ENCODE measurements at places on chromosomes 12 and 14.

DNA sequence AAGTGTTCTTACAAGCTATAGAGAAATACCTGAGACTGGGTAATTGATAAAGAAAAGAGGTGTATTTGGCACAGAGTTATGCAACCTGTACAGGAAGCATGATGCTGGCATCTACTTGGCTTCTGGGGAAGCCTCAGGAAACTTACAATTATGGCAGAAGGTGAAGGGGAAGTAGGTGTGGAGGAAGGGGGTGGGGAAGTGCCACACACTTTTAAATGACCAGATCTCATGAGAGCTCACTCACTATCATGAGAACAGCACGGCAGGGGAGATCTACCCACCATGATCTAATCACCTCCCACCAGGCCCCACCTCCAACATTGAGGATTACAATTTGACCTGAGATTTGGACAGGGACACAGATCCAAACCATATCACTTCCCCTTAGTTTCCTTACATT lies 32.8 kb downstream of the TSHR start:
- no peak for DNase-seq

GRCh38 chr14:100566119-100566518 lies 21.1 kb downstream of the BEGAIN start:
- DNase-seq: no peak

DNA sequence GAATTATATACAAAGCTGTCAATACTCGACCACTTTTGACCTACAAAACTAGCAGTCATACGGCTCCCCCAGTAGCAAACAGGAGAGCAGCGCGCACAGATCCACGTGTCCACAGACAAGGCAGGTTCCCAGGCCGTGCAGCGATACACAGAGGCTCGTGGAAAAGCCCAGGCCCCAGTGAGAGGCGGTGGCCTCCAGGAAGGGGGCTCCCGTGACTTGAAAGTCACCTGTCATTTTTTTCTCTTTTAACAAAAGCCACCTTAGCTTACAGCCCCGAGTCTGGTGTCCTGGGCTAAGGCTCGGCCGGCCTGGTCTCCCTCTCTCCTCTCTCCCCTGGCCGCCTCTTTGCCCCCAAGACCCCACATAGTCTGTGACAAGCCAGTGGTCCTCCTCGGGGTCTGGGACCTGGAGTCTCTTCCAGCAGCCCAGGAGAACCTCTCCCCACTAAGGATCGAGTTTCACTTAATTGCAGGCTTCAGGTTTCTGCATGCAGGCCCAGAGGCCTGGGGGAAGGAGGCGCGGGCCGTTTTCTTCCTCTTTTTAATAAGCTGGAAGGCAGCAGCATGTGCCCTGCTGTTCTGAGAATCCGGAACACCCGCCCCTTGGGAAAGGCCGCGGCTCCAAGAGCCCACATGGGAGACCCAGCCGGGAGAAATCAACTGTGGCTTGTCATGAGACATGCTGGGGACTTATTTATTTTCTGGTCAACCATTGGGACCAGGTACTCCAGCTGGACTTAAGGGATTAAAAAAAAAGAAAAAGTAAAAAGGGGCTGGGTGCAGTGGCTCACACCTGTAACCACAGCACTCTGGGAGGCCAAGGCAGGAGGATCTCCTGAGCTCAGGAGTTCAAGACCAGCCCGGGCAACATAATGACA lies 15.9 kb downstream of the NCOR2 start:
- DNase-seq: no peak

DNA sequence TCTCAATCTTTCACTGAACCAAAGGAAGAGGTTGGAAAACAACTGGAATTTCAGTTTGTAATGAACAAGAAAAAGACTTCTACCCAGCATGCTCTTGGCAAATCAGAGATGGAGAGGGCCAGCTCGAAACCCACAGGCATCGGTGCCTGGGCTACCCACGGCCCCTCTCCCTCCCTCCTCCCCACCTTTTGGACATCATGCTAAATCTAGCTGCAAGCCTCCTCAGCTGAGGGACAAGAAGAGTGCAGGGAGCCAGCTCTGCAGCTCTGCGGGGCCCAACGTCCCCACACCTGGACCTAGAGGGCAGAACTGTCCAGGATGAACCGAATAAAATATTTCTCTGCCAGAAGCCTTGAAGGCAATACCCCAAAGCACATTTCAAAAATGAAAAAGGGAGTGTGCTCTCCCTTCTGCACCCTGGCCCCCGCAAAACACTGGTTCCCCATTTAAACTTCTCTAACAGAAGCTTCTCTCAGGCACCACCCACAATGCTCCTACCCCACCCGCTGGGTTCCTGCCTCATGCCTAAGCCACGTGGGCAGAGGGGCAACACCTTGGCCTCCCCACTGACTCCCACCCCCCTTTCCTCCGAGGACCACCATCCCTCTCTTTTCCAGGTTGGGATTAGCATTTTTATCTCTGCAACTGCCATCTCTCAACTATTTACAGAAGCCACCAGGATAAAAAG lies 8.2 kb downstream of the CAMKK2 start:
- no peak for DNase-seq

- DNase-seq: no peak
These were observed 38.5 kb upstream of the FRS2 start for GRCh38 chr12:69431591-69432222.

- DNase-seq: no peak
These were observed 21.1 kb downstream of the GSC start for GRCh38 chr14:94748667-94749347.

- DNase-seq: no peak
These were observed at the start of gene KERA for GRCh38 chr12:91057368-91058165. Gene KERA, minus strand, starts transcription at chr12:91058024. Its CDS starts 1,743 bp downstream, at chr12:91056281.

GRCh38 chr12:91965781-91966180 lies 179.9 kb downstream of the BTG1 start:
- DNase-seq: no peak

GRCh38 chr14:74985028-74985310 lies 17.8 kb upstream of the EIF2B2 start:
- no peak for DNase-seq

GRCh38 chr14:99073431-99073830 lies 198.6 kb downstream of the BCL11B start:
- no peak for DNase-seq

- no peak for DNase-seq
These were observed 29.5 kb upstream of the CLMN start for GRCh38 chr14:95349241-95349640.

- no peak for DNase-seq
These were observed 222.6 kb downstream of the RGS6 start for GRCh38 chr14:72154645-72155378.

DNA sequence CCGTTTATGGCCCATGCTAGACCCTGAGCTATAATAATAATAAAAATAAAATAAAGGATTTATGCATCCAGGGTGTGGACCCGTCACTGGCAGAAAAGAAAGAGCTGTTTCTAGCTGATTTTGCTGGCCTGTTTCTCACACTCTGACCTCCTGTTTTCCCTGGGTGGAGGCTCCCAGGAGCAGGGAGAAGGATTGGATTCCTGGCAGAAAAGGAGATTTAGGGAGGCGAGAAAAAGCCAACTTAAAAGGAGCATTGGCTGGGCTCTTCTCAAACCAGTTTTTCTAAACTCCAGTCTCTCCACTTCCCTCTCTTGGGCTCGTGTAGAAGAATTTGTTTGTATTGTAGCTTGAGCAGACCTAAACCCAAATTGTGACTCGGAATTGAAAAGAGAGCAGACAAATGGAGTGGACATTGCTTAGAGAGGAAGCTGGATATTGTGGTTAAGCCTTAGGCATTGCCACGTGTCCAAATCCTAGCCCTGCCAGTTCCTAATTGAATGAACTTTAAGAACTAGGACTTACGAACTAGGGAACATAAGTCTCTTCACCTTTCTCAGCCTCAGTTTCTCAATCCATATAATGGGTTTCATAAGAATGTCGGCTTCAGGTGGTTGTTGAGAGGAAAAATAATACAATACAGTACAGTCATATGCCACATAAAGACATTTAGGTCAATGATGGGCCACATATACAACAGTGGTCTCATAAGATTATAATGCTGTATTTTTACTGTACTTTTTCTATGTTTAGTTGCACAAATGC lies 14.4 kb upstream of the TBX5 start:
- no peak for DNase-seq

DNA sequence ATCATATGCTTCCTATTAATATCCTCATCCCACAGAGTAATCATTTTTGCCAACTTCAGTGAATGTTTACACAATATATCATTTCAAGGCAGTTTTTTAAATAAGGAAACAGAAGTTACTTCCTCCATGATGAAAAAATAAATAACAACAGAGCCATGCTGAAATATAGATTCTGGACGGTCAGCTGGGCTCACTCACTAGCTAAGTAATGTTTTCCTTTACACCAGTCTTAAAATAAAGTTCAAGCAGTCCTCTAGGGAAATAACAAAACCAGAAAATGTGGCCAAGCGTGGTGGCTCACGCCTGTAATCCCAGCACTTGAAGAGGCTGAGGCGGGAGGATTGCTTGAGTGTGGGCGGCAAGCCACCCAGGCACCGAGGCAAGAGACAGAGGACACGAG lies 28.7 kb downstream of the AICDA start:
- DNase-seq: no peak

- no peak for DNase-seq
These were observed 904 bp upstream of the MAP4K5 start for GRCh38 chr14:50533241-50533705.

- no peak for DNase-seq
These were observed 67.3 kb downstream of the GSC start for GRCh38 chr14:94702629-94703028.

DNA sequence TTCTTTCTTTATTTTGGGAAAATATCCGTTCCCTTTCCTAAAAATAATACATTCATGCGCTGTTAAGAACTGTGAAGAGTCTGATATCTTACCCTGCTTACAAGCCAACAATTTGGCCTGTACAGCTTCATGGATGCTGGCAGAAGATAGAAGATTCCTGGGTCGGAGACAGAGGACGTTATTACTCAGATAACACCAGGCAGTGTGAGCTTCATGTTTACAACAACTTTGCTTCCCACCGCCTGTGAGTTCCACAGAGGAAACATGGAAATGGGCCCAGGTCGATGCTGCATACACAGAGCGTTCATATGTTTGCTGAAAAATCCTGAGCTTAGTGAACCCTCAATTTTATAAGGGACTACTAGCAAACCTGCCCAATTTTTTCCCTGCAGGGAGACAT lies 705.6 kb upstream of the SEL1L start:
- no peak for DNase-seq

DNA sequence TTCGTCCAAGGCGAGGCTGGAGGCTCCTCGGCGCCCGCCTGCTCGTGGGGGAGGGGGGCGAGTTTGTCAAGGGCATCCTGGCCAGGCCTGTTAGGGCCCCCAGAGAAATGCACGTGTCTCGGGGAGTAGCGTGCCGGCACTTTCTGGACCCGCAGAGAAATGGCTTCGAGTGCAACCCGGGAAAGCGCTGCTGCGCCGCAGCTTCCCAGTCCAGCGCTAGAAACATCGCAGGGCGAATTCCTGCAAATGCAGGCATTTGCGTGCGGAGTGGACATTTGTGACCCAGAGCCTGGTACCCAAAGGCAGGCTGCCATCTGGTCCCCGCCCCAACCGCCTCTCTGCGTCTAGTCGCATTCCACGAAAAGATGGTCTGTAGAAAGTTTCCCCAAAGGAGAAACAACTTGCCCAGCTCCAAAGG lies 756 bp downstream of the LGR5 start:
- DNase-seq: no peak

DNA sequence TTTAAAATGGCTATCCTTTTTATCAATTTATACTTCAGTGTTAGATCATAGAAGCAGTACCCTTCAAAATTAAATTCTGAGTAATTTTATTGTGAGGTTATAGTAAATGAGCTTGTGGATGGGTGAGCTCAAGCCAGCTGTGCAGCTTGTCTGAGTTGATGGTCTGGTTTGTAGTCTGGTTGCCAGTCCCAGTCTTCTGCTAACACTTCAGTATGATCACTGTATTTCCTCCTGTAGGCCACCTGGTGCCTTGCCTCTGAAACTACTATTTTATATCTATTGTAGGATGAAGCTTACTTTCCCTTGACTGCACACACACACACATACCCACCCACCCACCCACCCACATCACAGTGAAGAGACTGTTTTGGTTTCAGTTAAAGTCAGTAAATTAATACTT lies 496.4 kb downstream of the PCNX1 start:
- DNase-seq: no peak

DNA sequence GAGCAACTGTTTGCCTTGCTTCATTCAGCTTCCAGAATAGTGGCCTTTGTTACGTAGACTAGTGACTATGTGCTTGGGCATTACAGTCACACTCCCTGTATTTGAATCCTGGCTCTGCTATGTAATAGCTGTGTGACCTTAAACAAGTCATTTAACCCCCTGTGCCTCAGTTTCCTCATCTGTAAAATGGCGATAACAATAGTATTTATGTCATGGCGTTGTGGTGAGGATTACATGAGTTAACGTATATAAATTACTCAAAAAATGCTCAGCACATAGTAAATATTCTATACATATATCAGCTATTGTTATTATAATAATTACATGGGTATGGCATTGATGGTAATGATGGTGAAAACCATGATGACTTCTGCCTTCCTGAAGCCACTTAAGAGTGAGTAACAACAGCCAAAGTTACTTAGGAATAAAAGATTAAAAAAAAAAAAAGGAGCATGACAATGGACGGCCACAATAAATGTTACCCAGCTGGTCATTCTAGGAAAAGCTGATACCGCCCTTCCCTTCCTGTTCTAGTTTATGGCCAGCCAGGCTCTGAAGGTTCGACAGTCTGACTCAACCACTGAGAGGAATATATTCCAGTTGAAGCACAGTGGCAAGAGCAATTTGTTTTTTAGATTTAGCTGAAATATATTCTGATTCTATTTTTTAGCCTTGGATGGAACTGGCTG lies 9.9 kb upstream of the ADIPOR2 start:
- DNase-seq: no peak

DNA sequence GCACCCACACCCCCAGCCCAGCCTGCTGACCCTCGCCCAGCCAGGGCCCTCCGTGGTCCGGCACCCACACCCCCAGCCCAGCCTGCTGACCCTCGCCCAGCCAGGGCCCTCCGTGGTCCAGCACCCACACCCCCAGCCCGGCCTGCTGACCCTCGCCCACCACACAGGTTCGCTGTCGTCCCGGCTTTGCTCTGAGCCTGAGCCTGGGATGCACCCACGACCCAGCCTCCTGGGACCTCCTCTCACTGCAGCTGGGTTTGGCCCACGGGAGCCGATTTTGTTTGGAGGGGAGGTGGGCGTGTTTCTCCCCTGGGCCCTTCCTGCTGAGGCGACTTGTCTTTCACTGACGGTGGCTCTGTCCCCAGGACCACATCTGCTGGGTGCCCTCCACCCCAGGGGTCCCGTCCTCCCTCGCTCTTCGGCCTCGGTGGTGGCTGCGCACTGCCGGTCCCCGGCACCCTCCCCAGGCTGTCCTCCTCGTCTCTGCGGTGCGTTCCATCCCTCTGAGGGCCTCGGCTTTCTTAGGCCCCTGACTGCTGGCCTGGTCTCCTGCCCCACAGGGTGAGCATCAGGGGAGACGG lies 83.8 kb downstream of the GALNT9 start:
- no peak for DNase-seq

DNA sequence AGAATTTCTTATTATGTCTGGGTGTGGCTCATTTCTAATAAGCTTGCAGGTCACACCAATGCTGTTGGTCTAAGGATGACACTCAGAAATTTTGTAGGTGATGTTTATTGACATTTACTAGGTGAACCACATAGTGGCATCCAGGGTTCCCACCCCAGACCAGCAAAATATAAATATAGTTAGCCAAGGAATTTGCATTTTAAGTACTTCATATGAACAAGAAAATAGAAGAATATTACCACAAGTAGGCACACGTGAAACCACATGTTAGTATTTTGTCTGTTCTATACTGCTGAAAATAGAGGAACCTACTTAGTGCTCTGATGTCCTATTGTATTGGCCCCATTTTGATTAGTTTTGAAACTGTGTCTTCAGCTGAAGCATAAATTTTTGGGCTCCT lies 71.1 kb downstream of the USP15 start:
- no peak for DNase-seq

Data from stimulated activated naive CD4-positive, alpha-beta T cell treated with Interleukin-2 at 50 U/mL for 16 hours (primary cell).